ENCODE measurements at places on chromosomes 3 and 15. TPM values are rescaled to one million over a fixed set of nuclear protein-coding genes. Genes with fewer than 3 reads are reported as not detected.

Gene MTHFS
- 27.0 TPM for total RNA-seq

Gene PRSS50
- 0.16 TPM for total RNA-seq

Gene GOLGA6L10
- total RNA-seq, result 3.1 TPM

Gene NOX5
- 0.17 TPM for total RNA-seq

Gene DNAH12
- 0.16 TPM for total RNA-seq

Gene RASSF1
- 18.9 TPM for total RNA-seq

Gene SPATA12
- not detected for total RNA-seq

Gene DYNC1LI1
- 26.5 TPM for total RNA-seq

Gene TRPM1
- total RNA-seq, result not detected

Gene TPRG1
- total RNA-seq, result 1.4 TPM

DNA sequence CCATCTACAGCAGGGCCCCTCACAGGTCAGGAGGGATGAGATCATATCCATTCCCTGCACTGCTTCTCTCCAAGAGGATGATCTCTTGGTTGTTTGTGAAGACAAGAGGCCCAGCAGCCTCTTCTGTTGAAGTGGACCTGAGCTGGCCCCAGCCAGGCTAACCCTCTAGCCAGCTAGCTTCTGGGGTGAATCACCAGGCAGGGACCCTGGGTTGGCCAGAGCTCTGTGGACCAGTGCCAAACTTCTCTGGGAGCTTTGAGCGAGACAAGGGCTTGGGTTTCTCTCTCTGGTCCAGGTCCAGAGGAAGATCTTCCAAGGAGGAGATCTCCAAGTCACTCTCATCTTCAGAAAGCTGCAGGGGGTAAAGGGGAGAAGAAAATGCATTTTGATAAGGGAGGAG, 52.7 kb downstream of the CLDN18 start:
- DNase-seq, result no peak

GRCh38 chr3:39419742-39420315, 13.3 kb downstream of the RPSA start:
- no peak for DNase-seq

- no peak for DNase-seq
Observed at GRCh38 chr3:131973731-131974130, 61.1 kb downstream of the CPNE4 start.

DNA sequence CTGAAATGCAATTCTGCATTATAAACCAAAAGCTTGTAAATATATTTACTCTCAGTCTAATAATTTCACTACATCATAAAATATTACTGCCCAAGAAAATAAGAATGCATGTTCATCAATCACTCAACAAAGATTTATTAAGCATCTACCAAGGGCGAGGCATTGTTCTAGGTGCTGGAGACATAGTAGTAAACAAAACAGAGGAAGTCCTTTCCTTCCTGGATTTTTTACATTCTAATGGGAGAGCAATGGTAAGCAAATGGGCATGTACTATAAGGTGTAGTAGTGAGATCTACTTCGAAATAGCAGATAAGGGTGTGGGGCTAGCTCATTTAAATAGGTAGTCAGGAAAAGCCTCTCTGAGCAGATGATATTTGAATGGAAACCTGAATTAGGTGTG, 10.8 kb upstream of the ZFYVE19 start:
- DNase-seq, result no peak

GRCh38 chr3:36475558-36475957, 95.3 kb downstream of the STAC start:
- no peak for DNase-seq

DNA sequence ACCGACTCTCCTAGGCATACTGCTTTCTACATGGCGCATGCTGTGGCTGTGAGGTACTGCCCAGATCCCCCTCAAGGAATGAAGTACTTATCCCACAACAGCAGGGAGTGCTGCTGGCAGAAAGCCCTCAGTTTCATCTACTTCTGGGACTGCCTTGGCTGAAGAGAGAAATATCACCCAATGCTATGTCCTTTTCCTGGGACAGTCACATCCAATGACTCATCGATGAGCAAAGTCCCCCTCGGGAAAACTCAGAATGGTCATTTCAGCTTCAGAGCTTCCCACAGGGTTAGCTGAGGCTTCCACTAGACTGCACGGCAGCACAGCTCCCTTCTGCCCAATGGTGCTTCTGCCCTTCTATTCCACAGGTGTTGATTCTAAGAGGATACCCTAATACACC, 3.6 kb upstream of the NMD3 start:
- DNase-seq, result no peak

GRCh38 chr15:94477913-94478553, 246.7 kb downstream of the MCTP2 start:
- DNase-seq, result no peak

DNA sequence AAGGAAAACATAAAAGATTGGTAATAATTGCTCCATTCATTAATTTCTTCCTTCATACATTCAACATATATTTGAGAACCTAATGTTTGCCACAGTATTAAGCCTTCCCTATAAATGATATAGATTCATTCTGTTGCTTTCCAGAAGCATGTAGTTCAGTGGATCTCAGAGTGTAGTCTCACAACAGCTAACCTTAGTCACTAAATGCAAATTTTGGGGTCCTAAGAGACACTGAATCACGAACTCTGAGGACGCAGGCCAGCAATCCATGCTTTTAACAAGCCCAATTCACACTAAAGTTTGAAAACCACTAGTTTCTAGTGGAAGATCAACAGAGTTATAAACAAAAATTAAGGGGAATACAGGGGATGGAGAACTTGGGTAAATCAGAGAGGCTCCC, 7.2 kb upstream of the AQR start:
- no peak for DNase-seq

GRCh38 chr15:26806151-26806550, 33.3 kb upstream of the GABRB3 start:
- no peak for DNase-seq

DNA sequence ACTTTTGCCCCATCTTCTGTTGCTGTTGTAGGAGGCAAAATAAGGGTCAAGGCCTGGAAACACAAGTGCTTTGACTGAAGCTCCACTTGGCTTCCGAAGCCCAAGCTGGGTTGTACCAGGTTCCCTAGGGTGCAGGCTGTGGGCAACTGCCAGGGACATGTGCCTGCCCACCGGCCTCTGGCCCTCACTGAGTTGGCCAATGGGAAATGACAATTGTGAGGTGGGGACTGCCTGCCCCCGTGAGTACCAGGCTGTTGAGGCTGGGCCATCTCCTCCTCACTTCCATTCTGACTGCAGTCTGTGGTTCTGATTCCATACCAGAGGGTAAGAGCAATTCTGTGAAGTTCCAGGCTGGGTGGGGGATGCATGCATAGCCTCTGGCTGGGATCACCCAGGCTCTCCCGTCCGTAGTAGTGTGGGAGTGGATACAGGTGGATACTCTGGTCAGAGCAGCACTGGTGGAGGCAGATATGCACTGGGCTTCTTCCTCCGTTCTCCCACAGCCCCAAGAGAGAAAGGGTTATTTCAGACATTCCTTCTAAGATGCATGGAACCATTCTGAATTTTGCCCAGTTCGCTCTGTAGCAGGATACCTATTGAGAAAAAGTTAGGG, at the start of gene ADIPOQ:
ADIPOQ (plus strand) TSS at position 285 of the 613 bp plus-strand sequence. CDS start 10,349 bp downstream, outside the sequence.
- no peak for DNase-seq

- no peak for DNase-seq
Observed at GRCh38 chr3:21417991-21418390, 333.0 kb downstream of the ZNF385D start.

- no peak for DNase-seq
Observed at GRCh38 chr3:40020689-40021088, 211.3 kb downstream of the MYRIP start.

DNA sequence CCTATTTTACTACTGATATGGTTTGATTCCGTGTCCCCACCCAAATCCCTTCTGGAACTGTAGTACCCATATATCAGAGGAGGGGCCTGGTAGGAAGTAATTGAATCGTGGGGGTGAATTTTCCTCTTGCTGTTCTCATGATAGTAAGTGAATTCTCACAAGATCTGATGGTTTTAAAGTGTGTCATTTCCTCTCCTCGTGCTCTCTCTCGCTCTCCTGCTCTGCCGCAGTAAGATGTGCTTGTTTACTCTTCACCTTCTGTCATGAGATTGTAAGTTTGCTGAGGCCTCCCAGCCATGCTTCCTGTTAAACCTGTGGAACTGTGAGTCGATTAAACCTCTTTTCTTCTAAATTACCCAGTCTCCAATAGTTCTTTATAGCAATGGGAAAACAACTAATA, 81.2 kb upstream of the ZBTB20 start:
- no peak for DNase-seq

DNA sequence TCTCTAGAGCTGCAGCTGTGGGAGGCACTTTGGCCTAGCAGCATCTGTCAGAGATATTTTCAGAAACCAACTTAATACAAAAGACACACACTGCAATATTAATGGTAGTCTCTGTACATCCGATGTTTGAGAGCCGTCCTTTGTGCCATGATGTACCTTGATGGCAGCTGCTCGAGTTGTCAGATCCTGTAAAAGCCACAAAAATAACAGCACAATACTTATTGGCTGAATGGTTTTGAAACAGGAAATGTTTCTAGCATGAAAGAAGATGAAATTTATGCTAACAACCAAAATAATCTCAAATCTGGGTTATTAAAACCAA, 445.5 kb upstream of the TBL1XR1 start:
- DNase-seq, result no peak

GRCh38 chr15:80159811-80160569, 7.2 kb downstream of the FAH start:
- DNase-seq, result no peak

GRCh38 chr15:45660231-45660979, 25.6 kb downstream of the SQOR start:
- peak; percentile 47 for DNase-seq

DNA sequence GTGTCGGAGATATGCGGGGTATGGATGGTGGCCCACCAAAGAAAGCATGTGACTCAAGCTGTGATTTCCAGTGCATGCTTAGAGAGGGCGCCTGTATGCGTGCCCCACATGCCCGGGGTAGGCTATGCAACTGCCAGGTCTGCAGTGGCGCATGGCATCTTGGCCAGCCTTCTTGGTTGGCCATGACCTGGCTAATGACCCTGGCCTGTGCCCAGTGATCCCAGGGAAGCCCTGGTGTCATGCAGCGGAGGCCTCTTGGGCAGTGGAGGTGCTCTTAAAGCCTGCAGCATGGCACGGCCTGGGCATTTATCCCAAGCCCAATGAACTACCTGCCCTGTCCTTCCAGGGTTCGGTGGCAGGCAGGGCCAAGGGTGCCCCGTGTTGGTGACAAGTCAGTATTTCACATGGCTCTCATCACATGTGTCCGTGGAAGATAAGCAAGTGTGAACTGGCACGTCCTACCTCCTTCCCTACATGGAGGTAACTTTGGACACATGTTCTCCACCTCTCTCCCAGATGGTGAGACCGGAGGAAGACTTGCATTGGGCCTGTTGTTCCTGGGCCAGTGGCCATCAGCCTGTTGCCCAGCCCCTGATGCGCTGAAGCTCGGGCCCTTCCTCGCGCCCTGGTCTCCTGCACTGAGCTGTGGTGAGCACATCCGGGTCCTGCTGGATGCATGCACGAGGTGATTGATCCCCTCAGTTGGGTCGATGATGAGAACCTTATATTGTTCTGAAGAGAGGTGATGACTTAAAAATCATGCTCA, 192.0 kb downstream of the UBE3A start:
- DNase-seq, result peak; percentile 6

GRCh38 chr3:66723231-66723630, 222.4 kb upstream of the LRIG1 start:
- DNase-seq, result no peak

DNA sequence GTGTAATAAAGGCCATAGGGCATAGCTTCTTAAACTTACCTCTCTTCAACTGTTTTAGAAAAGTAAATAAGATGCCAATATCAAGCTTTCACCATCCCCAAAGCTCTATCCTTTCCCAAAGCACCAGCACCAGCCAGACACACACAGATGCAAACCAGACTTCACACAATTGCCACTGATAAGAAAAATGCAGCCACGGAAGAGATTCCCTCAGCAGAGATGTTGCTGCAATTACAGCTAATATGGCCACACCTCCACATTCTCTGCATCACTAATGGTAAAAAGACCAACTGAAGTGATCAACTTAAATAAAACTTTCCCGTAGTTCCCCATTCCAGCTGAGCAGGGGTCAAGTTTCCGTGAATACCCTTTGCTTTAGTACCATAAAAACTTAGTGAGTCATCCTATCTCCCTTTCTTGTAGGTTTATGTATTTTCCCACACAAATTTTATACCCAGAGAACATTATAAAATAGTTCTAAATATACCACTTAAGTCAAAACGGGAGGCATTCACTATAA, 64.4 kb downstream of the SLC9A9 start:
- no peak for DNase-seq

- no peak for DNase-seq
Observed at GRCh38 chr3:55807210-55807609, 320.1 kb upstream of the WNT5A start.

- no peak for DNase-seq
Observed at GRCh38 chr3:183149915-183150750, 12.4 kb downstream of the LAMP3 start.

DNA sequence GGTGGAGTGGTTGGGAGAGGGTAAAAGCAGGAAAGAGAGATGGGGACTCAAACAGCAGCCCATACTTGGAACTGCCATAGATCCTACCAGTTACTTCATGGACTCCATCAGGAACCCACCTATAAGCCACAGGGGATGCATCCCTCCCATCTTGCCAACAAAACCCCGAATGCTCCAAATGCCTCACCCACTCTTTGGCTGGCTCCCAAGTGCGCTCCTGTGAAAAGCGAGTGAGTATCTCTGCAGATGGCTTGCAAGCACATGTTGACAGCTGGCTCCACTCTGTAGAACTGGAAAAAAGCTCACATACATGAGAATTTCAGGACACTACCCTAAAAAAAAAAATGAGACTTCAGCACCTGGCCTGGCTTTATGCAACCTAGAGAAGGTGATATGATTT, 151.0 kb downstream of the UBE3A start:
- no peak for DNase-seq

DNA sequence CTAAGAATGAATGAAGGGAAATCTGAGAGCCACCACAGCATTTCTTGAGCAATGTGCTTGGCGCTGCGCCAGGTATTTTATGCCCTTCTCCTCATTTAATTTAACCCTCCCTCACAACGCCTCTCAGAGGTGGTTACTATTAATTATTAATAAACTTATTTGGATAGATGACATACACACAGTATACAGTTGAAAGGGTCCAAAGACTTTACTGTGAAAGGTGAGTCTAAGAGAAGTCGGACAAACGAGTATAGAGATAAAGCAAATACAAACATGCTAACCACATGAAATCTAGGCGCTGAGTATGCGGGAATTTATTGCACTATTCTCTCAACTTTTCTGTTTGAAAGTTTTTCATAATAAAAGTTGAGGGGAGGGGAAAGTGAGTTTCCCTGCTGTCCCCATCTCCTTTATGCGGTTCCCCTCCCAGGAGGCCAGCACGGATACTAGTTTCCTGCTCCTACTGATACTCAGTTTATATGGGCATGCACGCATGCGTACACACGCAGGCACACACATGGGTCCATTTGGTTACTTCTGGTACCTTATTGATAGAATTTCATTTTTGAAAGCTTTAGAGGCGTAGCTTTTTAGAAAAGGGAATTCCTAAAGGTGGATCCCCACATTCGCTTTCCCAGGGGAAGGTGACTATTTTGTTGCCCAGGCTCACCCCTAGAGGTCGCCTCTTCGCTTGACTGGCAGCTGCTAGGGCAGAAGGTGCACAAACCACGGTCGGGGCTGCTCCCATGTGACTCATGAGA, 28.5 kb upstream of the KCTD6 start:
- DNase-seq, result peak; percentile 79

Data from mucosa of descending colon (tissue), 3 donors.